NCI-H2081 treated with DMSO at 0.1 percent for 48 hours (cell line): ENCODE measurements at places on chromosomes 13 and 19.

DNA sequence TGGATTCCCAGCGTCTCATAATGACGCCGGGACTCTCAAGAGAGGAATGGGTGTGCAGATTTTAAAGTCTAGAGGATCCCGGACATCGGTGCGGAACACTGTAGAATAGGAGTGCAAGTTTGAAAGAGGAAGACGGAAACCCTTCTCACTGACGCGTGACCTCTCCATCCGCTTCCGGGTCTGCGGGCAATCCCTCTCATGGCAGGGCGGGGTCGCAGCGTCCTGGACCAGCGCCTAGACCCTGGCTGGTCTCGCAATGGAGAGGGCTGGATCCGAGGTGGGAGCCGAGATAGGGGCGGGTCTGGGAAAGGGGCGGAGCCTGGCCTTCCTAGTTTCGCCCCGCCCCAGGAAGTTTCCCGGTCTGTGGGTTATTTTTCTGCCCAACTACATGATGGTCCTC lies 4.6 kb upstream of the ZNF845 start:
- DNase-seq = no peak

- DNase-seq = no peak
Measured at GRCh38 chr13:33193428-33193974, 92.1 kb downstream of the STARD13 start.

GRCh38 chr19:48755084-48755641 lies at the start of gene FGF21:
FGF21 (plus strand) TSS chr19:48755524; CDS start chr19:48756237, 713 bp downstream.
- DNase-seq = no peak

DNA sequence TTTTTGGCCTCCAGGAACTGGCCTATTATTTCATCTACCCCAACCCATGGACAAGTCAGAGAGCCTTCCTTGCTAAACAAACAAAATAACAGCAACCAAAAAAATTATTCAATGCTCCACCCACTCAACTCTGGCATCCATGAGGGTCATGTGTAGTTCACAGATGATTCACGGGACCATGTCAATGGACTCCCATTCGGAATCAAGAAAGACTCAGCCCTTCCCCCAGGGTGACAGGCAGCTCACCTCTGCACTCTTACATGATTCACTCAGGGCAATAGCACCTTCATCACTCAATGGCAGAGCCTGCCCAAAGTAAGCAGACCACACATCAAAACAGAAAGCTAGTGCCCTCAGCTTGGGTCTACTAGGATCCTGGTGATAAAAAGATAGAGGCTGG lies 14.3 kb upstream of the SCEL start:
- no peak for DNase-seq

DNA sequence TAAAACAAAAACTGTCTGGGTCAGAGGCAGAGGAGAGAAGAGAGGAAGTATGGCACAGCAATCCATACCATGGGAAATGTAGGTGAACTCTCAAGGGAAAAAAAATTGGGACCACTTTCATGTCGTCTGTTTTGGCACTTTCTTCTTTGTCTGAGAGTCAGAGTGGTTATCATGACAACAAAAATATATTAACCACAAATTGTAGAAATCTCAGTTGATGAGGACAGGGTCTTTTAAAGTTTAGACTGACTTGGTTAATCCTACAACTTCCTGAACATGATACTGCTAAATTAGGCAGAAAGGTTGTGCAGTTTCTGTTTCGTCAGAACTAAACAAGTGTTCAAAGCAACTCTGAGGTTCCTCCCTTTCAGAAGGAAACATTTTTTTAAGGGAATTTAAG lies 15.2 kb downstream of the KLF5 start:
- DNase-seq = no peak

DNA sequence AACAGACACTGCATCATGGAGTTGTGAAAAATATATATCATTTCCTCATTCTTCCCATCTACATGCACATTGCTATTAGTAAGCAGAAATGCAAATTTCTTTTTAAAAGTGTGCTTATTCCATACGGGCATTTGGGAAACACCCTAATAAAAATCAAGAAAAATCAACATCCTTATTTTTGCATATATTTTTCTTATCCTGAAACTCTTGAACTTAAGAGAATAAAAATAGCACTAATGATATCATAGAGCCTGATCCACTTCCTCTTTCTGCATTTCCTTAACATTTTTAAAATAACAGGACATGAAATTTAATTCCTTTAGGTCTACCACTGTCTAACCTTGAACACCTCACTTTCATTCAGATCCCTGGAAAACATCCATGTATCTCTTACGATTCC lies 123.3 kb downstream of the VWA8 start:
- DNase-seq = no peak

GRCh38 chr13:30963791-30964190 lies 31.3 kb downstream of the TEX26 start:
- no peak for DNase-seq

GRCh38 chr19:290372-291005 lies 714 bp downstream of the PLPP2 start:
- DNase-seq = peak; percentile 77

- DNase-seq = no peak
Measured at GRCh38 chr13:46553521-46553885, 533 bp downstream of the LRCH1 start.

GRCh38 chr19:42440357-42441048 lies 2.2 kb downstream of the CXCL17 start:
- no peak for DNase-seq

DNA sequence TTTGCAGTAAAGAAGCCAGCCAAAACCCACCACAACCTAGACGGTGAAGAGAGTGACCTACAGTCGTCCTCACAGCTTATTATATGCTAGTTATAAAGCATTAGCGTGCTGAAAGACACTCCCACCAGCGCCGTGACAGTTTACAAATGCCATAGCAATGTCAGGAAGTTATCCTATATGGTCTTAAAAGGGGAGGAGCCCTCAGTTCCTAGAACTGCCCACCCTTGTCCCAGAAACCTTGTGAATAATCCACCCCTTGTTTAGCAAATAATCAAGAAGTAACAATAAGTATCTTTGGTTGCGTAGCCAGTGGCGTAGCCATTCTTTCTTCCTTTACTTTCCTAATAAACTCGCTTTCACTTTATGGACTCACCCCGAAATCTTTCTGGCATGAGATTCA lies 227.9 kb upstream of the ARGLU1 start:
- DNase-seq = no peak

GRCh38 chr19:9917321-9917720 lies 19.0 kb downstream of the OLFM2 start:
- no peak for DNase-seq

GRCh38 chr13:32107474-32107873 lies 75.9 kb downstream of the FRY start:
- DNase-seq = no peak

- no peak for DNase-seq
Measured at GRCh38 chr13:102873653-102874052, 27.8 kb downstream of the ERCC5 start.

DNA sequence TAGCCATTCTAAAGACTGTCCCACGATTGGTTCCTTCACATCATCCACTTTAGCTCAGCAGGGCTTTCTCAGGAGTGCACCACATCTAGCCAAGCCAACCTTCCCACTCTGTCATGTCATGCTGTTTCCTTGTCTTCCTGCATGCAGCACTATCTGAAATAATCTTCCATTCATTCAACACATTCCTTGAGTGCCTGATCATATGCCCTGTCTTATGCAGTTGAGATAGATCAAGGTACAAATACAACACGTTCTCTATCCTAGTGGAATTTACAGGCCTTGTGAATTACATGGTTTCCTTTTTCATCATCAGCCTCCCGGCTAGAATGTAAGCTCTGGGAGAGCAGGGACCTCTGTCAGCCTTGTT lies 6.8 kb upstream of the MRPS31 start:
- DNase-seq = no peak

DNA sequence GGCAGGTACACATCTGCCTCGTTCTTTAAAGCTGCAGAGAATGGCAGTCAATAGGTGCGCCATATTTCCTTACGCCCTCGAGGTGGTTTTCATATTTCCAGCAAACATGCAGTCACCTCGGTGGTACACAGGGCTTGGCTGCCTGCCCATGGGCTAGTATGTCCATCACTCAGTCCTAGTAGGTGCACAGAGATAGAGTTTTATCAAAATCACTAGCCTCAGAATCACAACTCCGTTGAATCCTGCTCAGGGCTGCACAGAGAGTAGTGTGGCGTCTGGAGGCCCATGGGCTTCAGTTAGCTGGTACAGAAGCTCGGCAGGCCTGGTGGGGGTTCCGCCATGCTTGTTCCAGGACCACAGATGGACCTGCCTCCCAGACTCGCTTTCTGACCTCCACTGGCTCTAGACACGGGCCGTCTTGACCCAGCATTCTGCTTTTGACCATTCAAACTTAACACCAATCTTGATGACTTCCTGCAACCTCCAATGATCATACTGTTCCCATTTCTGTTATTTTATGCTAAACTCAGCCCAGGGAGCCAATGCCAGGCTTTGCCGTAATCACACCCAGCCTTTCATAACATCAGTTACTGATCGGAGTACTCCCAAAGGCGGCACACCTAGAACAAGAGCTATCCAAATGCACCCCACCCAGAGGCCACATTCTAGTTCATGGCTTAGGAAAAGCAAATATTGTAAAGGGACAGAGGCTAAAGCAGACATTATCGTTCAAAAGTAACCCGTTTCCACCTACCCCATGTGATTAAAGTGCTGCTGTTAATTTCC lies 120.4 kb downstream of the RAB20 start:
- no peak for DNase-seq

DNA sequence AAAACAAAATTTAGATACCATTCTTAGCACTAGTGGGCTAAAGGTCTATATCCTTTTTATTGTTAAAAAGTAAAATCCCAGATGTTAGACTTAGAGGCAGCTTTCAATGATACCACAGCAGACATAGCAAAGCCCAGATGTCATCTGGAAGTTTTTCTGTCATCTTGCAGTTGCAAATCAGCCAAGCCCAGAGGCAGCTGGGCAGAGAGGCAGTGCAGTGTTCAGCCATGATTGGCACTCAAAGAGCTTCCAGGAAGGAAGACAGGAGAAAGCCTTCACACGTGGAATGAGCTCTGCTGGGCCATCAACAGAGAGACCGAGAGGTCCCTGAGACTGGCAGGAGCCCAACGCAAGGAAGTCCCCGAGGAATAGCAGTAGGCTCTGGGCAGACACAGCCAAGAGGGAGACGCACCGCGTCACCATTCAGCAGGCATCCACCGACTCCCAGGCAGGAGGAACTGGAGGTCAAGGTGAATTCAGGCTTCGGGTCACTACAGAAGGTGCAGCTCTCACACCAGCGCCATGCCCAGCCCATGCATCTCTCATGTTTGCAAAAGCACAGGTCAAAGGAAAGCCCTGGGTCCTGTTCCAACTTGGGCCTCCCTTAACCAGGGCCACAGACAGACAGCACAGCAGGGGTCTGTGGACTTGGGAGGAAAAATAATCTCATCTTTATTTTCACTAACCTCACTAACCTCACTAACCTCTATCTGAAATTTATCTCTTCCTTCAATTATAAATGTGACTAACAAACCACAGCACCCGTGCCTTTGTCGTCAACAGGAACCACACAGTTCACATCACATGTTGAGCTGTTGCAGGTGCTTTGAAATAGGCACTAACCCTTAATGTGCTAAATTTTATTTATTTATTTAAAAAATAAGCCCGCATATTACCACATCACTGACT lies 54.9 kb downstream of the TUBGCP3 start:
- DNase-seq = no peak

GRCh38 chr13:89749888-89750287 lies 1597.6 kb upstream of the MIR17HG start:
- DNase-seq = no peak

DNA sequence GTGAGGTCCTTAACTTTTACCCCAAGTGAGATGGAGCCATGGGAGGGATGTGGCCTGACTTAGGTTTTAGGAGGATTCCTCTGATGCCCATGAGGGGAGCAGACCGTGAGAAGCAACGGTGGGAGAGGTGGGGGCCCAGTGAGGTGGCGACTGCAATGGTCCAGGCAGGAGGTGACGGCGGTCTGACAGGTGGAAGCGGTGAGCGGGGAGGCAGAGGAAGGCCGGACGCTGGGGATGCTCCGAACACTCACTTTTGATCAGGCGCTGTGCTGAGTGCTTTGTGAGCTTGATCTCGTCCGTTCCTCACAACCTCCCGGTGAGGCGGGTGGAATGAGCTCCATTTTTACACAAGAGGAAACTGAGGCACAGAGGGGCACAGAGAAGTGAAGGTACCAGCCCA lies 11.6 kb downstream of the NOVA2 start:
- no peak for DNase-seq

- no peak for DNase-seq
Measured at GRCh38 chr19:6476155-6476895, 5.3 kb downstream of the DENND1C start.

DNA sequence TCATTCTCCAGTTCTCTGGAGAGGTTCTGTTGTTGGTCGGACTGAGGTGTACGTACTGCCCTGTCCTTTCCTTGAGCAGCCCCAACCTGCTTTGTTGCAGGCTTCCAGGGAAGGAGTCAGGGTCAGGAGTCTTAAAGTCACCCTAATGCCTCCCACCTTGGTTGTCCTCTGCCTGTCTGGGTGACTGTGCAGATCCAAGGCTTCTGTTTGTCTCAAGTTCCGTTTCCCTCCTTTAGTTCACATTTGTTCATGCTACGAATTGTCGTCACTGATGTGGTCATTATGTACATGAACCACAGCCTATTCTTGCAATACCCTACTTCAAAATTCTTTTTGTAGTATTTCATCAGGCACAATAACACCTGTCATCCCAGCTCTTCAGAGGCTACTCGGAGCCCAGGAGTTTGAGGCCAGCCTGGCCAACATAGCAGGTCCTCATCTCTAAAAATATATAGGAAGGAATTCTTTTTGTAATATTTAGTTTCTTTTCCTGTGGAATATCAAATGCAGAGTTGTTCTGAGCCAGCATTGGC lies 7.4 kb downstream of the ZNF586 start:
- no peak for DNase-seq

DNA sequence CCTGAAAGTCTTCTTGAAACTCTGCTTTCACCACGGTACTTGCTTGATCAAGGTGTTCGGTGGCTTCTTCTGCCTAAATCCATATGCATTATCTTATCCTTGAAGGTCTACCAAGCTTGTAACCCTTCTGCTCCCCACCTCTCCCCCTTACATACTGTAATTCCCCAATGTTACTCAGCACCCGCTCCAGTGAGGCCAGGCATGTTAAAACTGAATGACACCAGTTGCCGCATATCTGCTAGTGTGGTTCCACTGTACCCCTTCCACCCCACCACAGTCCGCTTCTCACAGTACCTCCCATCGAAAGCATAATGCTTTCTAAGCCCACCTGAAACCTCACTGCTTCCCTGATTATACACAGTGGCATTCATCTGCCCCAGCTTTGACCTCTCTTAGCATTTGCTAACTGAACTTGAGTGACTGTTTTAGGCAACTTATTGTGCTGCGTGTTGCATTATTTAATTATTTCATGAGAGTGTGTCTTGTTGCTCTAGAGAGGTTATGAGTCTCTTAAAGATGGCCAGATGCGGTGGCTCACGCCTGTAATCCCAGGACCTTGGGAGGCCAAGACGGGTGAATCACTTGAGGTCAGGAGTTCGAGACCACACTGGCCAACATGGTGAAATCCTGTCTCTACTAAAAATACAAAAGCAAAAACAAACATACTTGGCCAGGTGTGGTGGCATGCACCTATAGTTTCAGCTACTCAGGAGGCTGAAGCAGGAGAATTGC lies 87.6 kb upstream of the MBNL2 start:
- no peak for DNase-seq
